ENCODE measurements at places on chromosomes 7 and 10. TPM values are rescaled to one million over a fixed set of nuclear protein-coding genes. Genes with fewer than 3 reads are reported as not detected.

DNA sequence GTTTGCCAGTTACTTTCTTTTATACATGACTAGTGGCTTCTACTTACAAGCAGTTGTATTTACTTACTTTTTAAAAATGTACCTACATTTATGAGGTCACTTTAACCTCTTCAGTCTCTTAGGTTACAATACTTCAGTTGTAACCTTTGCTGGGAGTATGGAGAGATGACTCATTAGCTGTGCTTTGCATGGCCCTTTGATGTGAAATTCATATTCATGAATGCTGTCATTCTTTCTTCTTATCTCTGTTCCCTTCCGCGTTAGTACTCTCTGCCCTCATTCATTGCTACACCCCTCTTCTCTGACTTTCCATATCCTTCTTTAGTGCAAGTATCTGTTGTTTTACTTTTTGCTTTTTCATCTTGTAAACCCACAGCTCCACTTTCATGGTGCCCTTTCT, 164.3 kb downstream of the BMPER start:
- DNase-seq: no peak

DNA sequence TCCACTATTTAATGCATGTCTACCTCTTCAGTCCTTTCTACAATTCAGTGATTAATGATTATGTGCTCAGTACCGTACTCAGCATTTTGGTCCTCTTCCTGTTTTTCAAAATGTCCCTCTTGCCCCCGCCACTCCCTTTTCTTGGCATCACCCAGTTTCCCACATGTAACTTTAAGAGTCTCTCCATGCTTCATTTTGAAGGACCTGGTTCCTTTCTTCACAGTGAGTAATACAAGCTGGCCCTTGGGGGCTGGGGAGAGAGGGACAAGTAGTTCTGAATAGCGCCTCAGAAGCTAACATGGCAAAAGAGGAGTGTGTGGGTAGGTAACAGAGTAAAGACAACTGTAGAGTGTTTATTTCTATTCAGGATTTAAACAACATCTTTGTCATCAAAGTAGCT, 34.6 kb upstream of the SLIT1 start:
- no peak for DNase-seq

- no peak for DNase-seq
Measured at GRCh38 chr7:80977751-80978150, 58.9 kb upstream of the SEMA3C start.

DNA sequence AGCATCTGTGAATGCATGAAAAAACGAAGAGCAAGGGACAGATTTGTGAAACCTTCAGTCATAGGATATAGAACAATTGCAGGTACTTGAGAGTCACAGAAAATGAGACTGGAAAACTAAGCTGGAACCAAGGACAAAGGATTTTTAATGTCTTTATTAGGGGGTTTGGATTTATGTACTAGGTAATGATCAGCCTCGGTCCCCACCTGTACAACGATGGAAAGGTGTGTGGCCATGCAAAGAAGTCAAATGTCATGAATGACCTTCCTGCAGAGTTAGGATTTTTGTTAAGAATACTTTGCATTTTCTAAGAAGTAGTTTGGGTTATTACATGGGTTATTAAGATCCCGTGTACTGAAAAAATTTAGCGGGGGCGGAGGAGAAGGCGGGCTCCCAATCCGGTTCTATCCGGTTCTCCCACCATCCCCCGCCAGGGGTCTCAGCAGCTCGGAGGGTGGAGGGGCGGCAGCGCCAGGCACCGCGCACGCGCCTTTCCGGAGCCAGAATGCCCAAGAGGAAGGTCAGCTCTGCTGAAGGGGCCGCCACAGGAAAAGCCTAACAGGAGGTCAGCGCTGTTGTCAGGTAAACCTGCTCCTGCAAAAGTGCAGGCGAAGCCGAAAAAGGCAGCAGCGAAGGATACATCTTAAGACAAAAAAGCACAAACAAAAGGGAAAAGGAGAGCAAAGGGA, 327.5 kb upstream of the PLXDC2 start:
- peak; percentile 60 for DNase-seq

- no peak for DNase-seq
Measured at GRCh38 chr10:87694011-87694794, 34.5 kb downstream of the PAPSS2 start.

DNA sequence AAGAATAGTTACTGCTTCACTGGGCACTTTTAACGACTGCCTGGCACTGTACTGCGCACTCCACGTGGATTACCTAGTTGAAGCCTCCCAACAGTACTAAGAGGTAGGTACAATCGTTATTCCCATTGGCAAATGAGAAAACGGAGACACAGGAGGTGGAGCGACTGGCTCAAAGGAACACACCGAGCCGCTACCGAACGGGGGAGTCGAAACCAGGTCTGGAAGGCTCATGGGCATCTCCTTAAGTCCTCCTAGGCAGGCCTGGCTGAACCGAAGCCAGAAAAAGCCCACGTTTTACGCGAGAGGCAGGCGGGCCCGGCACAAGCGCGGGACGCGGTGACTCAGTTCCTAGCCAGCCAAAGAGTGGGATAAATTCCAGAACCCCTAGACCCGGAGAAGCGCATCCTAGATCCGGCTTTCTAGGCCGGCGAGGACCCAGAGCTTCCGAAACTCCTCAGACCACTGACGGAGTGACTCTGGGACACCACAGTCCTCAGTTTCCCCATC, 472 bp downstream of the PDAP1 start:
- no peak for DNase-seq

- peak; percentile 32 for DNase-seq
Measured at GRCh38 chr10:12350167-12350872, 973 bp downstream of the CAMK1D start.

- DNase-seq: no peak
Measured at GRCh38 chr7:24073651-24074420, 210.2 kb upstream of the NPY start.

DNA sequence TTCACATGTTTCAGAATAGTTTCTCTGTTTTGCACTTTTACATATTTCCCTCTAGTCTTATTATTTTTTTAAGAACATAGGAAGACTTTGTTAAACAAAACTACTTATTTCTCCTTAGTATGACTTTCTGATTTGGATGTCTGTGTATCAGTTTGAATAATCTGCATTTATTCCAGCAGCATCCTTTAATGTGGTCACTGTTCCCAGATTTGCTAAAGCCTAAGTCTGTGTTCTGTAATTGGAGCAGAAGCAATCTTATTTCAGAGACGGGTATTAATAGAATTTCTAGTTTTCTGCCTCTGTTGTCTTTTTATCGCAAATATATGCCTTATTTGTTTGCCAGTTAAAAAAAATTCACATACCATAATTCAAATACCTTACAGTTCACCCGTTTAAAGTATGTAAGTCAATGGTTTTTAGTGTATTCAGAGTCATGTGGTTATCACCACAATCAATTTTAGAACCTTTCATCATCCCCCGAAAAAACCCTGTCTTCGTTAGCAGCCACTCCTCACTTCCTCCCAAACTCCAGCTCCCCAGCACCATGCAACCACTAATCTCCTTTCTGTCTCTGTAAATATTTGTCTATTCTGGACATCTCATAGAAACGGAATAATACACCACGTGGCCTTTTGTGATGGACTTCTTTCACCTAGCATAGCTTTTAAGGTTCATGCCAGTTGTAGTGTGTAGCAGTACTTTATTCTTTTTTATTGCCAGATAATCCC, 58.7 kb downstream of the INPP5F start:
- no peak for DNase-seq

DNA sequence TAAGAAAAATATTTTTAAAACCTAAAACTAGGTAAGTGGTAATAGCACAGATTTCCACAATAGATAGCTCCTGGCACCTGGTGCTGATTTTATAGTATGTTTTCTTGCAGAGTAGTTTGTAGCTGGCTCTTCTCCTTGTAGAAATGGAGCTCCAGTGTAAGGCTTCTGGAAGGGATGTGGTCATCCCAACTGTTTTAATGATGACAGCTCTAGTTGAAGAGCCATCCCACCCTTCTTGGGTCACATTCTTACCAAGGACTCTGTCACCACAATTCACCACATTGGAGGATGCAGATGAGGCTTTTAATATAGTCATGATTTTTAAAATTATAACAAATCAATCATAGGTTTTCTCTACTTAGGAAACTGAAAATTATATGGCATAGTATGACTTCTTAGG, 31.0 kb downstream of the TES start:
- no peak for DNase-seq

- DNase-seq: no peak
Measured at GRCh38 chr10:32501906-32502305, 56.0 kb downstream of the CCDC7 start.

GRCh38 chr10:95477175-95477520, 84.0 kb downstream of the SORBS1 start:
- DNase-seq: no peak

- DNase-seq: no peak
Measured at GRCh38 chr7:36448781-36449379, 59.2 kb downstream of the ANLN start.

GRCh38 chr10:133359554-133359971, 1.7 kb upstream of the FUOM start:
- DNase-seq: no peak

DNA sequence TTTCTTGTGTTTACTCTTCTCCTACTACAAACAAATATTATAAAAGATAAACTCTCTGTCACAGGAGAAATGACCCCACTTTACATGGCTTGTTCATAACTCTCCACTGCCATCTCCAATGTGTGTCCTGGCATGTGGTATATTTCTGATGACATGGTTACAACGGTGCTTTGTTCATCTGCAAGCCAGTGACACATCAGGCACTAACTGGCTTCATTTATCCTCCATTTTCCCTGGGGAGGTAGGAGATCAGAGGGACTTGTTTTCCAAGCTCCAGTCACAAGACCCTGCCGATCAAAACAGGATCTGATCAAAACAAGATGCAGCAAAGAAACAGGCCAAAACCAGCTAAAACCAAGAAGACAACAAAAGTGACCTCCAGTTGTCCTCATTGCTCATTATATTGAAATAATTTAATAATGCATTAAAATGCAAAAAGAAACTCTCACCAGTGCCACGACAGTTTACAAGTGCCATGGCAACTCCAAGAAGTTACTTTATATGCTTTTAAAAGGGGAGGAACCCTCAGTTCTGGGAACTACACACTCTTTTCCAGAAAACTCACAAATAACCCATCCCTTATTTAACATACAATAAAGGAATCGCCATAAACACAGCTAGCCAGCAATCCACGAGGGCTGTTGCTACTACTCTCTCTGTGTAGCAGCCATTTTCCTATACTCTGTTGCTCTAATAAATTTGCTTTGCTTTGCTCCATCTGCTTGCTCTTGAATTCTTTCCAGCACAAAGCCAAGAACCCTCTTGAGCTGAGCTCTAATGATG, 224.2 kb downstream of the XPNPEP1 start:
- DNase-seq: no peak

GRCh38 chr7:141221007-141221612, 147.2 kb downstream of the TMEM178B start:
- DNase-seq: no peak

DNA sequence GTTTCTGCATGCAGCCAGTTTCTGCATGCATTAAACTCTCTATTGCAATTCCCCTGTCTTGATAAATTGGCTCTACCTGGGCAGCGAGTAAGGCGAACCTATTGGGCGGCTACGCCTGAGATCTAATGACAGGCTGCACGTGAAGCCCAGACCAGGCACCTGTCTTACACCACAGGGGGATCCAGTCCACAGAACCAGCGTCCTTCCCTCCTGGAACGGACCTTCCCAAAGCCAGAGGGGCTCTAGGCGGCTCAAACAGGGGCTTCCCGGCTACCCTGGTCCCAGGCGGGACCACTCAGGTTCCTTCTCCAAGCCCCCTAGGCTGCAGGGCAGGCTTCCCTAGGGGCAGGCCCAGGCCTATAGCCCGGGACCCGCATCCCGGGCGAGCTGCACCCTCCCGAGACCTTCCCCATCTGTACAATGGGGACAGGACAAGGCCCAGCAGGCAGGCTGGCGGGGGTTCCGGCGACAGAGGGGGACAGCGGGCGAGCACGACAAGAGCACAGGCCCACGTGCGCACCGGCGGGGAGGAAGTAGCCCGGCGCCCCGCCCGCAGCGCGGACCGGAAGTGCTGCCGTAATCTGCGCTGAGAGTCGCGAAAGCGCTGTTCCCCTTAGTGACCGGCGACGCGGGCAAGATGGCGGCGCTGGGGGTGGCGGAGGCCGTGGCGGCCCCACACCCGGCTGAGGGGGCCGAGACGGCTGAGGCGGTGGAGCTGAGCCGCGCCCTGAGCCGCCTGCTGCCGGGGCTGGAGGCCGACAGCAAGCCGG, at the start of gene DNAAF5:
DNAAF5 (plus strand) TSS at position 616 of the 770 bp plus-strand sequence; CDS start at position 638, 22 bp downstream.
- peak; percentile 74 for DNase-seq

DNA sequence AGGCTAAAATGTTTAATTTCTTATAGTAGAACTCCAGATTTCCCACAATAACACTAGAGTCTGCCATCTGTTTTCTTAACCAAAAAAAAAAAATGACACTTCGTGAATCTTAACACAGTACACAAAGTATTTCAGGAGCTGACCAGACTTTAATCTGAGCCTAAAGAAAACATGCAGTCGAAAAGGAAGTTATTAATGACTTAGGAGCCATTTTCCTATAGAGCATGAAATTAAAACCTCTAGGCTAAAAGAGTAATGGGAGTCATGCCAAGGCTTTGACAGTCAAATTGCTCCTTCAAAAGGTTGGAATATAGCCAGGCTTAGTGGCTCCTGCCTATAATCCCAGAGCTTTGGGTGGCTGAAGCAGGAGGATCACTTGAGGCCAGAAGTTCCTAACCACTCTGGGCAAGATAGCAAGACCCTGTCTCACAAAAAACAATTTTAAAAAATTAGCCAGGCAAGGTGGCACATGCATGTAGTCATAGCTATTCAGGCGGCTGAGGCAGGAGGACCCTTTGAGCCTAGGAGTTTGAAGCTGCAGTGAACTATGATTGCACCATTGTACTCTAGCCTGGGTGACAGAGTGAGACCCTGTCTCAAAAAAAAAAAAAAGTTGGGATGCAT, 13.6 kb downstream of the MICU1 start:
- no peak for DNase-seq

- DNase-seq: no peak
Measured at GRCh38 chr10:132876131-132876860, 66.1 kb downstream of the CFAP46 start.

GRCh38 chr7:111958896-111959295, 247.3 kb downstream of the DOCK4 start:
- DNase-seq: no peak

DNA sequence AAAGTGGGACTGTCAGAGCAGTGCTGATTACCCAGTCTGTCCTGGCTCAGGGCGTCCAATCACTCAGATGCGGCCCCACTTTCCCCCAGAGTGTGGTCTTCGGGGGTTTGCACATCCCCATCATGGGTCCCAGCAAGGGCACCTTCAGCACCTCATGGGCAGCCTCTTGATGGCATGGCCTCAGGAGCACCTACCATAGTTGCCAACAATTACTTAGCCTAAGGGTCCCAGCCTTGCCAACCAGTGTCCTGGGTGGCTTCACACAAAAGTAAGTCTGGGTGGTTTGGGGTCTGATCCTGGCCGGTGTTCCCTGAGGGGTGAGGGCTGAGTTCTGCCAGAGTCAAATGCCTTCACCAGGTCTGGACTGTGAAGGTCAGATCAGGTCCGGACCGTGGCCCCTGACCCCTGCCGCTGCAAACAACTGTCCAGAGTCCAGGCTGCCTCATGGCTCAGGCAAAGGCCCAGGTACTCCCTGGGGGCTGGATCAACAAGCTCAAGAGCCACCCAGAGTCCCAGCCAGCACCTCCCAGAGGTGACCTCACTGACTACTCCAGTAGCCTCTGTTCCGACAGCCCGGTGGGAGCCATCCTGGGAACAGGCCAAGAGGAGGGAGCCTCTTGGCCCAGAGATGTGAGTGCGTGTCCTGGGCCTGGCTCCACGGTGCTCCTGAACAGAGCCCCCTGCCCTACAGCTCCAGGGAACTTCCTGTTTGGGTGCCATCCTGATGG, 6.2 kb upstream of the MARVELD1 start:
- no peak for DNase-seq

NUTM2E gene
- polyA plus RNA-seq: not detected

NKX1-2 gene
- polyA plus RNA-seq: not detected

LAMB1 gene
- polyA plus RNA-seq: 575 TPM

GPC2 gene
- 9.9 TPM for polyA plus RNA-seq

TNKS2 gene
- 66.7 TPM for polyA plus RNA-seq

SMO gene
- 63.8 TPM for polyA plus RNA-seq

ODAD2 gene
- polyA plus RNA-seq: 9.1 TPM

All from right lung (tissue), 10 donors.